HCT116 (cell line): ENCODE measurements at places on chromosomes 7 and 10. TPM values are rescaled to one million over a fixed set of nuclear protein-coding genes. Genes with fewer than 3 reads are reported as not detected.

GRCh38 chr10:38025283-38025682, 14.8 kb downstream of the ZNF33A start:
- peaks cover 15% of the 10 kb centered on the region for H3K4me1 ChIP-seq
- no peak overlapping the region for H3K27ac ChIP-seq
- DNase-seq = no peak
- H3K36me3 ChIP-seq = no peaks in the 10 kb centered on the region; the same call in 1 of the 2 replicates
- no peaks in the 10 kb centered on the region for H3K27me3 ChIP-seq

The STEAP4 gene
- 0.15 TPM for total RNA-seq

The FAS gene
- 9.3 TPM for total RNA-seq

DNA sequence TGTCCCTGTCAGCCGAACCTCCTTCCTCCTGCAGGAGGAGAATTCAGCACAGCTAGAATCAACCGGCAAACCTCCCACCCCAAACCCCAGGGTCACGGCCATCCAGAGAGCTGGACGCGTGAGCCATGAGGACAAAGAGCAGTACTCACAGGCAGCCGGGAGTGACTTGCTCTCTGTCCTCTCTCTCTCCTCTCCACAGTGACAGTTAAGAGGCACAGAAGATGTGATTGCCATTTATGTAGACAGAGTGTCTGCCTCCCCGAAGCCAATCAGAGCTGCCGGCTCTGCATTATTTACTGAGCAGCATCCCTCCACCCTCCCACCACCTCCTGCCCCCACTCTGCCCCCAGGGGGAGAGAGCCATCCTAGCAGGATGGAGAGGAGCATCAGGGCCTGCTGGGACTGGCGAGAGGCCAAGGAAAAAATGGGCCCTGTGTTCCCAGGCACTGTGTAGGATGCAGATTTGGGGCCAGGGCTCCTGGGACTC, 4.3 kb downstream of the DDC start:
- no peaks in the 10 kb centered on the region for H3K36me3 ChIP-seq
- peaks cover 35% of the 10 kb centered on the region for H3K27me3 ChIP-seq
- no peak overlapping the region for H3K4me3 ChIP-seq
- H3K4me1 ChIP-seq = no peaks in the 10 kb centered on the region
- no peak overlapping the region for H3K27ac ChIP-seq

The SPDYE9 gene
- not detected for total RNA-seq

The CASTOR2 gene
- total RNA-seq = 9.4 TPM

DNA sequence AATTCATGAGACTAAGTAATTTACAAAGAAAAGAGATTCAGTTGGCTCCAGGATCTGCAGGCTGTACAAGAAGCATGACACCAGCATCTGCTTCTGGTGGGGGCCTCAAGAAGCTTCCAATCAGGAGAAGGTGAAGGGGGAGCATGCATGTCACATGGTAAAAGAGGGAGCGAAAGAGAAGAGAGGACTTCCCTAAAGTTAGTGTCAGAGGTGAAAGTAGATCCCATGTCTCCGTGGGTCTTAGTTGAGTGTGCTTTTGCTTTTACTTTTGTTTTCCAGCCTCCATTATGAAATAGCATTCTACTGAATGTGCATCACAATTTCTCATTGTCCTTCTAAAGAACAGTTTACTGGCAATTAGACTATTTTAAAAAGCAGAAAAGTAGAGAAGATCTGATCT, 213.6 kb upstream of the FZD1 start:
- H3K4me1 ChIP-seq = no peaks in the 10 kb centered on the region
- H3K27ac ChIP-seq = no peak overlapping the region
- no peak for DNase-seq

DNA sequence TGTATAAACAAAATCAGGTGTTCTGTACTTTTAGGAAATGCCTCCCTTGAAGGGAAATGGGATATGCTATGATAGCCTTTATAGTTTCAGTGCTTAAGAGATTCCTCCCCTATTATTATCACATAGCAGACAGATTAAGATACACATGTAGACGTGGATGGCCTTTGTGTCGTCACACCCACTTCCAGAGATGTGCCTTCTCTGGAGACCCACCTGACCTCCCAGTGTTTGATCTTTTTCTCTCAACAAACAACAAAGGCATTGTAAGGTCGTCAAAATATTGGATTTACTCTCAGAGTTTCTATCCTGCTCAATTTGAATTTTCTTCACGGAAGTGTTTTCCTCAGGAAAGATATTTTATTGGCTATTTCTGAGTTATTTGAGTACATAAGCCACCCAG, 25.7 kb upstream of the C1GALT1 start:
- no peaks in the 10 kb centered on the region for H3K27me3 ChIP-seq
- no peak overlapping the region for H3K4me3 ChIP-seq
- H3K27ac ChIP-seq = no peak overlapping the region

DNA sequence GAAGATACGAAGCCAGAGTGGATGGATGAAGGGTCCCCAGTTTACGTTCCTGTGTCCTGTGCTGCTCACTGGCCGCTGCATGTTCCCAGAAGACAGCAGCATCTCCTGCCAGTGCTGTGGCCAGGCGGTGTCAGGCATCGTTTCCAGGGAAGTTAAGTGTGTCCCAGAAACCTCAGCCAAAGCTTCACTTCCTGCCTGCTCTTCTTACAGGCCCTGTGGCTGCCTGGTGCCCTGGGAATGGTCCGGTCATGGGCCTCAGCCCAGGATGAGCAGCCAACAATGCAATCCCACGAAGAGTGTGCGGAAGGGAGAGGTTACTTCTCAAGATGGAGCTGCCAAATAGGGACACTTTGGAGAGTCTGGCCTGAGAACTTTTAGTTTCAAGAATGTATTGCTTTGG, 99.7 kb upstream of the TARP start:
- H3K4me1 ChIP-seq = peaks cover 7% of the 10 kb centered on the region
- H3K4me3 ChIP-seq = no peak overlapping the region
- DNase-seq = no peak

DNA sequence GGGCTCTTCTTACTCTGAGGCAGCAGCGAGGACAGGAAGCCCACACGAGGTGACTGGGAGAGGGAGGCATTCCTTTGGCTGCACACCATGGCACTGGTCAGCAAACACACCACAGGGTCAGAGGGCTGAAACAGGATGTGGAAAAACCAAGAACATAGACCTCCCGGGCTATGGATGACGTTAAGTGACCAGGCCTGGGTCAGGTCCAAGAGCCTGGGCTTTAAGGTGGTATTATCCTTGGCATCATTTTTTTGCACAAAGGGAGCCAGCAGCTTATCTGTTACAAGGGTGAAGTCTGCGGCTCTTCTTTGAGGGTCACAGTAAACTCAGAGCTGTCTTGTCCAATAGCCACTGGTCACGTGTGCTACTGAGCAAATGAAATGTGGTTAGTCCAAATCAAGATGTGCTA, 7.0 kb downstream of the WDR91 start:
- no peaks in the 10 kb centered on the region for H3K27me3 ChIP-seq
- H3K4me3 ChIP-seq = no peak overlapping the region
- no peak for DNase-seq

- no peaks in the 10 kb centered on the region for H3K27me3 ChIP-seq
- H3K27ac ChIP-seq = no peak overlapping the region
- DNase-seq = no peak
- H3K36me3 ChIP-seq = no peaks in the 10 kb centered on the region
These were observed 49.5 kb upstream of the FAM180A start for GRCh38 chr7:135798095-135798494.

The OR2A12 gene
- total RNA-seq = not detected

The LRGUK gene
- 0.49 TPM for total RNA-seq

The MRLN gene
- not detected for total RNA-seq

The CDNF gene
- 1.1 TPM for total RNA-seq

The TDRD1 gene
- not detected for total RNA-seq

DNA sequence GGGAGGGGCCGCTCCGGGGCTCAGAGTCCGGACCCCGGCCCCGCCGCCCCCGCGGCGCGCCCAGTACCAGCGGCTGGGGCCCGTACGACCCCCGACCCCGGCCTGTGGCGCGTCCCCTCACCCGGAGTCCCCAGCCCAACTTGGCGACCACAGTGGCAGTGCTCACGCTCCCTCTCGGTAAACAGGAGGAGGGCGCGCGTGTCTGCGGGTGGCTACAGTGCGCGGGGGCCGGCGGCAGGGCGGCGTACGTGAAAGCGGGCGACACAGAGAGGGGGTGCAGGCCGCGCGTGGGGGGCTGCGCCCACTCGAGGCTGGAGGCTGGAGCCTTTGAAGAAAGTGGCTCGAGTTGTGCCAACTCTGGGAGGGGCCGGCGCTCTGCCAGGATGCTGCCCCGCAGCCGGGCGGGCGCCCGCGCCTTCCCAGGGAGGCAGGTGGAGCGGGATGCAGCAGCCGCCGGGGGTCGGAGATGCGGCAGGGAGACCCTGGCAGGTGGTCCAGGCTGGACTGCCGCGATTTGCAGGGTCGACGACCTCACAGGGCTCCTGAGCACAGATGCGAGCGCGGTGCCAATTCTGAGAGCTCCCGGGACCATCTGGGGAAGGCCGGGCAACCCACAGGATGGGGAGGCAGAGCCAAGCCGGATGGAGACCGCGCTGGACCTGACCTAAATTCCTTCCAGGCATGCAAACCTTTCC, 655 bp downstream of the PTPRE start:
- no peaks in the 10 kb centered on the region for H3K36me3 ChIP-seq
- H3K4me3 ChIP-seq = peak overlapping the region; percentile 62
- peaks cover 25% of the 10 kb centered on the region for H3K4me1 ChIP-seq
- H3K27me3 ChIP-seq = no peaks in the 10 kb centered on the region
- no peak for DNase-seq
